ENCODE measurements at places on chromosomes 1 and 21. TPM values are rescaled to one million over a fixed set of nuclear protein-coding genes. Genes with fewer than 3 reads are reported as not detected.

GRCh38 chr1:117654493-117655219 is 48.8 kb downstream of the TENT5C start:
- DNase-seq = no peak

Gene OR6K3
- 6.3 TPM for total RNA-seq

Gene S100A14
- 29.6 TPM for total RNA-seq

DNA sequence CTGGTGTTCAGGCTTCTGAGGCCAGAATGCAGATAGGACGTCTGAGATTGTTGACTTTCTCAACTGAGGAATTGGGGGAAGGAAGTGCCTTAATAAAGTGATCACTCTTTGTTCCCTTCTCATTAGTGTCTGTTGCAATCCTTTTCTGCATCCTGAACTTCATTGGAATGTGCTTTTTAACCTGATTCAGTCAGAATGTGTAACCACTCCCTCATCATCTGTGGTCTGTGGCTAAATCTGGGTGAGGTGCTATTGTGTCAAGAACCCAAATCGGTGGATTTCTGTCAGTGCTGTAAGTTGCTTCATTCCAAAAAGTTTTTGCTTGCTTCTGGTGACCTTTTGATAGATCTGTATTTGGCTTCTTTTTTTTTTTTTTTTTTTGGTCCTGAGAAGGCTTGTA is 38.2 kb downstream of the ARID1A start:
- DNase-seq = no peak

Gene LRRN2
- total RNA-seq = 3.9 TPM

Gene C8A
- not detected for total RNA-seq

Gene CLCNKB
- not detected for total RNA-seq
